Skin of body (tissue), 3 donors: ENCODE measurements at places on chromosomes 12 and 14. TPM values are rescaled to one million over a fixed set of nuclear protein-coding genes. Genes with fewer than 3 reads are reported as not detected.

DNA sequence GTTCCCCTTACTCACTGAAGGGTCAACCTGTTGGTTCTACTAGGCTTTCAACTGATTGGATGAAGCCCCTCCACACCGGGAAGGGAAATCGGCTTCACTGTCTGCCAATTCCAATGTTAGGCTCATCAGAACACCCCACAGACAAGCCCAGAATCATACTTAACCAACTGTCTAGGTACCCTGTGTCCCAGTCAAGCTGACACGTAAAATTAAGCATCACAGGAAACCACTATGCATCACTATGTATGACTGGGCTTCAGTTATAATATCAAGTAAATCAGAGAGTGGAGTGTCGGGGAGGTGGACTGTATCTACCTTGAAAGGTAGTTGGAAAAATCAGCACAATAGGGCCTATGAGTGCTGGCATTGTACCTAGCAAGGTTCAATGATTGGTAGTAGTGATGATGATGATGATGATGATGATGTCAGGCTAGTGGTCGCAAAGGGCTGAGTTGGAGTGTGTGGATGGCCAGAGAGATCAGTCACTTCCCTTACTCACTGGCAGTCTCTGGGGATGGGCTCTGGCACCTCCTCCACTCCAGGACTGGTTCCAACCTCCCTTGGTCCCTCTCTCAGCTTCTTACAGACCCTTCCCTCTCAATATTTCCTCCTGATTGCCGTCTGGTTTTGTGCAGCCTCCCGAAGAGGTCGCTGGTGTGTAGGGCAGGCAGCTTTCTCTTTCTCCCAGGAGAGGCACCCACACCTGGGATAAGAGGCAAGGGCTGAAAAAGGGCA lies 3.3 kb upstream of the ATG101 start:
- DNase-seq: no peak

- DNase-seq: no peak
These were observed 22.4 kb downstream of the CLEC2A start for GRCh38 chr12:9909724-9910123.

DNA sequence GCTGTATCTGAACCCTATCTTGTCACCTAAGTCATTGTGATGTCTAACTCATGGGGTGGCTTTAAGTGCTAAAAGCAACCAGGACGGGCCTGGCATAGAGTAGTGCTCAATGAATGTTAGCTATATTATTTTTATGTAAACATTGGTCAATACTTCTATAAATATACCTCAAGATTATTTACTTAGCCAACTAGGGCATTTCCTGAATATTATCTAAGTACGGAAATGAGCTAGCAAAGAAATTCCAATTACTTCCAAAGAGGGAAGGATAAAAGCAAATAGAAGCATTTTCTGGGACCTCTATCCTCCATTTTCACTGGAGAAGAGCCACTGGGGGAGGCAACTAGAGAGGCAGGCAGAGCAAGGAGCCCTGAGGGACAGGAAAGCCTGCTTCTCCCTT lies 20.6 kb downstream of the CCDC92 start:
- DNase-seq: no peak

DNA sequence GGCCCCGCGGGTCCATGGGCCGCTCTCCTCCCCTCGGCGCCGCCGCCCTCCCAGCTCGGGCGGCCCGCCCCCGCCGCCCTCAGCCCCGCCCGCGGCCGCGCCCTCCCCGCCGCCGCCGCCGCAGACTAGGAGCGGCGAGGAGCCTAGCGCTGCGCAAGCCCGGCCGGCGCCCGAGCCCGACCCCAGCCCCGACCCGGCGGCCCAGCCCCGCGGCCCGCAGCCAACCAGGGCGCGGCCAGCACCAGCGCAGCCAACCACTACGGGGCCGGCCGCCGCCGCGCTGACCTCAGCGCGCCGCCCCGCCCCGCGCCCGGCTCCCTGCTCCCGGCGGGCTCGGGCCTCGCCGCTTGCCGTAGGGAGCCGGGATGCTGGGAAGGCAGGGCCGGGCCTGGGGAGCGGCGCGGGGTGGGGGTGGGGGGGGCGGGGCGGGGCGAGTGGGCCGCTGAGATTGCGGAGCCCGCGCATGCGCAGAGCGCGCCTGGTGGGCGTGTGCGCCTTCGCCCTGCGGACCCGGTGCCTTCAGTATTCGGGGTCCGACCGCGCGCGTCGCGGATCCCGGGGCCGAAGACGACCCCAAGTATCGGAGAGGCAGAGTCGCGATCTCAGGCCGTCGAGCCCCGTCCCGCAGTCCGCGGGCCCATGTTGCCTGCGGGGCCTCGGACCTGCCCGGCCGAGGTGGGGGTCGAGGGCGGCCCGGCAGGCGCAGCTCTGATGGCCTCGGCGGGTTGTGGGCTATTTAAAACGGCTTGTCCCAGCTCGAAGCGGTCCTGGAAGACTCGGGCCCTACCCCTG lies at the start of gene CDC42BPB:
CDC42BPB (minus strand) TSS at position 178 of the 792 bp plus-strand sequence. CDS start 376 bp downstream, outside the sequence.
- DNase-seq: peak; percentile 87

DNA sequence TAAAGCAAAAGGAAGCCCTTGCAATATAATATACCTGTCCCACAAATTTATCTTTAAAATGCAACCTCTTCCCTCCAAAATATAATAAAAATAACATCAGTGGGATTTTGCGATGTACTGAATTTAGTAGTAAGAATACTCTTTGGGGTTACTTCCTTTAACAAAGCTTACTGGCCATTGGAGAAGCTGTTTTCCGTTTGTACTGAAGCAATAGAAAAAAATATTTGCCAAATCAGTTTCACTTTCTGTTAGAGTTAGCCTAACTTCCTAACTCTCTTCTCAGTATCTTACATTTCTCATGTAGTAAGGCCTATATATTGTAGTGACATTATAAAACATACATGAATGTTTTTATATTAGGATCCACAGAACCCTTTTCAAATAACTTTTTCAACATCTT lies 3.7 kb downstream of the MAX start:
- DNase-seq: no peak

GRCh38 chr14:101234999-101235334 lies 326.3 kb upstream of the DIO3 start:
- no peak for DNase-seq

DNA sequence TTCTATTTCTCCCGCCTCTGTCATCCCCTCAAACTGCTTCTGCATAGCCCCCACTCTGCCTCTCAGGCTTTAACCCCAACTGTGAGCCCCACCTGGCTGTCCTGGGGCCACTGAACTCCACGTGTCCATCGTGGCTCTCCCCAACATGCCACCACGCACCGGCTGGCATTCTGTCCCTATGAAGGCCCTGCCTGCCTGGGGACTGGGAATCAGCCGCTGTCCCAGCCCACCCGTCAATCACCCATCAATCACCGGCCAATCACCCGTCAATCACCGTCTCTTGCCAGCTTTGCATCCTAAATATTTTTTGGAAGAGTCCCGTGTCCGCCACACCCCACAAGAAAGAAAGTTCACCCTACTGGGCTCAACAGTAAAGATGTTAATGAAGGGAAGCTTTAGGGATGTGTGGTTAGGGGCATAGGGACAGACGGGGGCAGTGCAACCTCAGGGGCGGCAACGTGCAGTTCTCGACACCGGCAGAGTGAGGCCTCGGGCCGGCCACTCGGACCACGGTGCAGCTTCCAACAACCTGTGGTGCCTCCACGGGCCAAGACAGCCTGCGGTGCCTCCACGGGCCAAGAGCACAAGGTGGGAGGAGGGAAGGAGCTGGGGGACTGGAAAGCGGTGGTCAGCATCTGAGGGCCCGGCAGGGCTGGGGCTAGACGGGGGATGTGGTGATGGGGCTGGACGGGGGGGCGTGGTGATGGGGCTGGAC lies 85.6 kb downstream of the GALNT9 start:
- no peak for DNase-seq

DNA sequence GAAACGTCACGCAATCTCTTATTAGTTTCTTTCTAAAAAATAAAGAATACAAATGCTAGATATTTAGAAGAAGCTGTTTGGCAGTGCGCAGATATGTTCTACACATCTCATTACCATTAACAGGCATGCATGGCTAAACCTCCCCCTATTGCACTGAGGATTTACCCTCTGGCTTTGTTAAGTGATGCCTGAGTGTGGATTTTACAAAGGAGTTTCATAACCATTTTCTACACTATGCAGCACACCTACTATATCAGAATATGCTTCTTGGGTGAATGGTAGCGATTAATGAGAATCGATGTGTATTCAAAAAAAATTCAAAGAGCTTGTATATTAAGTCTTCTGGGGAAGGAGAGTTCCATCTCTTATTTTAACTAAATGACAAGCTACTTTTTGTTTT lies 1.1 kb upstream of the RMST start:
- no peak for DNase-seq

DNA sequence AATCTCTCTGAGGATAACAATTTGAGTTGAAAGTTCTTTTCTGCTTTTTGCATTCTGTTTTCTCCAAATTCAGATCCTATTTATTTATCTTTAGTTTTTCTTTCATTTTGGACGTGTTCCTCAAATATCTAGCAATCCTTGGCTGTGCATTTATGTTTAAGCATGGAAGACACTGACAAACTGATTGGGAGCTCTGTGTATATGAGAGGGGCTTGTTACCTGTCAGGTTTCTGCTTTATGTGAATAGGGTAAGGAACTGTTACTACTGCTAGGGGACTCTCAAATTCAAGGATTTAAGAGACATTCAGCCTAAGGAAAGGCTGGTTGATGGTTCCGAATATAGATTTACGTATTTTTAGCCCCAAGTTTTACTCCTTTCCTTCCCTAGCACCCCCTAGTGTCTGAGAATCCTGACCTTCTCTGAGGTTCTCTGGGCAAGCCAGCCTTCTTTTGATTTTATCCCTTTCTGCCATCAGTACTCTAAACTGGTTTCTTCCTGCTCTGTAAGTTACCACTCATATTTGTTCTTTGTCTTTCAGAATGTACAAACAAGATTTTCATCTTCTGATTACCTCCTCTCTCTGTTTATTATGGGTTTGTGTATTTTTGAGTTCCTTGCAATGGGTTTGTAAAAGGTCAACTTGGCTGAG lies 30.5 kb downstream of the YLPM1 start:
- DNase-seq: no peak

DNA sequence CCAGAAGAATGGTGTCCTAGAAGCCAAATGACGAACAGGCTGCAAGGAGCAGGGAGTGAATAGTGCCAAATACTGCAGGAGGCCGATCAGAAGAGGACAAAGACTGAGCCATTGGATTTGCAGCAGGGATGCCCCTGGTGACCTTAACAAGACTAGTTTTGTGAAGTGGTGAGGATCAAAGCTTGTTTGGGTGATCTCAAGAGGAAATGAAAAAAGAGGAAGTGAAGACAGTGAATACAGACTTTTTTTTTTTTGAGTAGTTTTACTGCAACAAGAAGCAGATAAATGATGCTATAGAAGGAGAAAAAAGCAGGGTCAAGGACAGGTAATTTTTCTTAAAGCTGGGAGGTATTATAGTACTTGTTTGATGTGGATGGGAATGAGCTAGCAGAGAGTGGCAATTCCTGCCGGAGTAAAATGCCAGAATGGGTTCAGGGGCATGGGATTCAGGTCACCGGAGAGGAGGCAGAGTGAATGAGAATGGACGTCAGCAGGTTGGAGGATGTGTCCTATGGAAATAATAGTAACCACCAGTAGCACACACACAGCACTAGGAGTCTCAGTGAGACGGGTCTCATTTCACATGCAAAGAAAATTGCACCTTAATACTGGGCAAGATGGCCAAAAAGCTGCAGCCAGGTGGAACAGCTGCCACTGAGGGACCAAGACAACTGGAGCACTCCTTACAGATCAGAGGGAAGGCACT lies 345.8 kb upstream of the CCDC196 start:
- no peak for DNase-seq

DNA sequence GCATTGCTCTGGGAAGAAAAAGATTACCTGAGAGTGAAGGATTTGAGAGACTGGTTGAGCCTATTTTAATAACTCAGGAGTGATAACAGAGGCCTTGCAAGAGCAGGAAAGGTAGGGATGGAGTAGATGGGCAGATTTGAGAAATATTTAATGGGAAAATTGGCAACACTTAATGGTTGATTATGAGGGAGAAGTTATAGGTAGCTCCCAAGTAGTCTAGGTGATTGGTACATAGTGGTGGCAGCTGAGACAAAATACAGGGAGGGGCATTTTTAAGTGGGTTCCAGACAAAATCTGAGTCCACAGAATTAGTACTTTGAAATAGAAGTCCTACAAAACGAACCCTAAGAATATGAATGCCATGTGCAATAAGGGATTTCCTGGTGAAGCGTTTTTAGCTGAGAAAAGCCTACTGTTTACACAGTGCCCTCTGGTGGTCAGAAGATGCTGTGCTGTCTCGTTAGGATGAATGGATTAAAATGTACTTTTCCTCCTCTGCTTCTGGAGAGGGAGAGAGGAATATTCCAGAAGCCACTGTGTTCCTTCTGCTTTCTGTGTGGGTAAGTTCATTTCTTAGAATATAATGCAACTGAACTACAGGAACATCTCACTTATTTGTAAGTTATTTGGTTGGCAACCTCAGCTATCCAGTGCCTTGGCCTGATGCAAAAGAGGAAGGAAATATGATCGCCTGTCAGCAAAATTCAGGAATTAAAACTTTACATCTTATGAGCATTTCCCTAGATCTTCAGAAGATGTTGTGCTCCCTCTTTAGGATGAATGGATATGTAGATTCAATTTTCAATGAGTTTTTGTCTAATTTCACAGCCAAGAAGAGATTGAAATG lies 6.5 kb downstream of the ZBTB1 start:
- DNase-seq: peak; percentile 55

DNA sequence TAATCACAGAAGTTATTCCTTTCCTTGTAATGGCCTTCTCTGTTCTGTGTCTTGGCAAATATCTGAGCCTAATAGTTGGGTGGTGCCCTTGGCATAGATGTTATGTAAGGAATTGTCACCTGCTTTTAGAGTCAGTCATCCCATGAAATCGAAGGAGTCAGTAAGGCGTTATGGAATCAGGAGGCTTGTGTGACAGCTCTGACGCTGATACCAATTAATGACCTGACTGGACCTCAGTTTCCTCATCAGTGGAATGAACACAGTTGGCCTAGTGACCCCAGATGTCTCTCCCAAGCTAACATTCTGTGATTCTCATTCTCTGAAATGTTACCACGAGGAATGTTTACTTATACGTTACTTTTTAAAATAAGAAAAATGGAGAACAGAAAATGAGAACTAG lies 32.1 kb downstream of the TXNRD1 start:
- DNase-seq: no peak

DNA sequence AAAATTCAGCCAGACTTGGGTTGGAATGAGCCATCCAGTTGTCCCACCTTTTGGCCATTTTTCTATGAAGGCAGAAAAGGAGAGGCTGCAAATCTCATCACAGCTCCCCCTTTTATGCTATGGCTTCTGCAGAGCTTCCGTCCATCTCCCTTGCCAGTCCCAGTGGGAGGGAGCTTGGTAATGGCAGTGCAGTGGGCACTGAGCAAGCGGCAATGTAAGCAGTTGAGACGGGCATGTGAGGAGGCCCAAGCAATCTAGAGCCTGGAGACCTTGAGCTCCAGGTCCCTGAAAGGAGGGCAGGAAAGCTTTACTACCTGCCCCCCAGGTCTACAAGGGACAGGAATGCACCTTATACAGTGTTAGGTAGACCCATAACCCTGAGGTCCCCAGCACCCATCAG lies 73.1 kb downstream of the CRACR2A start:
- no peak for DNase-seq

Gene ERBB3
- 69.5 TPM for total RNA-seq
